T-cell (primary cell): ENCODE measurements at places on chromosomes 11 and 22. TPM values are rescaled to one million over a fixed set of nuclear protein-coding genes. Genes with fewer than 3 reads are reported as not detected.
A peak's percentile ranks its signal among the peaks of the same experiment; 100 is the strongest.

DNA sequence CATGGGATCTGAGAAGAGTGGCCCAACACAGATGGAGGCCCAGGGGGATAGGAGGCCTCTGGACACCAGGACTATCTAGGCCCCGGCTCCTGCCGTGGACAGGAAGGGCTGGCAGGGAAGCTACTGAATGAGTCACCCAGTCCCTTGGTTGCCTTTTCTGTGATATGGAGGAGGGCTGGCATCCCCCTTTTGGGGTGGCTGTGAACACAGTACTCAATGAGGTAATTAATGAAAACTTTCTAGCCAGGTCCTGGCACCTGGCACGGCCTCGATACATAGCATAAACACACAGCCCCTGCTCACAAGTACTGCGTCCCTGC lies 163.2 kb downstream of the CHST1 start:
- H3K4me1 ChIP-seq = no peaks in the 10 kb centered on the region
- DNase-seq = no peak
- H3K27ac ChIP-seq = no peak overlapping the region
- peaks cover 16% of the 10 kb centered on the region for H3K27me3 ChIP-seq
- H3K36me3 ChIP-seq = no peaks in the 10 kb centered on the region
- no peak overlapping the region for H3K4me3 ChIP-seq

DNA sequence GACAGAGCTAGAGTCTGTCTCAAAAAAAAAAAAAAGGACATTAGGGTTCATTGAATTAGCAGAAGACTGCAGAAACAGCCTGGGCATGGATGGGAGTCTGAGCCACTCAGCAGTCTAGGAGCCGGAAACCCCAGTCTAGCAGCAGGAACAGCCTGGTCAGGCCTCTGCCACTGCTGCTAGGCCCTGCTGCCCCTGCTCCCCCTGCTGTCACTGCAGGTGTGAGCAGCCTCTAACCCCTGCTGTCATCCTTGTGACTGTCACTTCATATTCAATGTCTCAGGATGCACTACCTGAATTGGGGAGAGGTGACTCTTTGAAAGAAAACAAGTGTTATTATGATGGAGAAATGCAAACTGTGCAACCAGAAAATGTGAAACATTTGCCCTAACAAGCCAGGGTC lies 7.0 kb upstream of the DDX17 start:
- H3K36me3 ChIP-seq = no peaks in the 10 kb centered on the region
- peak; percentile 16 for DNase-seq
- H3K27ac ChIP-seq = no peak overlapping the region
- H3K27me3 ChIP-seq = no peaks in the 10 kb centered on the region
- H3K4me3 ChIP-seq = no peak overlapping the region

DNA sequence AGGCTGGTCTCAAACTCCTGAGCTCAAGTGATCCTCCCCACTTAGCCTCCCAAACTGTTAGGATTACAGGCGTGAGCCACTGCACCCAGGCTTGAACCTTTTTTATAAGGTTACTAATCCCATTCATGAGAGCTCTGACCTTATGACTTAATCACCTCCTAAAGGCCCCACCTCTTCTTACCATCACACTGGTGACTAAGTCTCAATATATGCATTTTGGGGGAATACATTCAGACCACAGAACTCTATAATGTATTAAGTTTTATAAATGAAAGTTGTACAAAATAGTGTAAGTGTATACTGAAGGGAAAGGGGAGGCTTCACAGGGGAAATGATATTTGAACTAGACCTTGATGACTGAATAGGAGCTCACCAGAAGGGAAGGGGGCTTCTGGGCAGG lies 28.4 kb upstream of the RBFOX2 start:
- H3K4me3 ChIP-seq = no peak overlapping the region
- DNase-seq = no peak
- H3K4me1 ChIP-seq = no peaks in the 10 kb centered on the region

GRCh38 chr22:21014202-21014725 lies 701 bp upstream of the P2RX6 start:
- peak overlapping the region; percentile 79 for H3K27ac ChIP-seq
- peaks cover 8% of the 10 kb centered on the region for H3K4me1 ChIP-seq
- peak overlapping the region; percentile 51 for H3K4me3 ChIP-seq

DNA sequence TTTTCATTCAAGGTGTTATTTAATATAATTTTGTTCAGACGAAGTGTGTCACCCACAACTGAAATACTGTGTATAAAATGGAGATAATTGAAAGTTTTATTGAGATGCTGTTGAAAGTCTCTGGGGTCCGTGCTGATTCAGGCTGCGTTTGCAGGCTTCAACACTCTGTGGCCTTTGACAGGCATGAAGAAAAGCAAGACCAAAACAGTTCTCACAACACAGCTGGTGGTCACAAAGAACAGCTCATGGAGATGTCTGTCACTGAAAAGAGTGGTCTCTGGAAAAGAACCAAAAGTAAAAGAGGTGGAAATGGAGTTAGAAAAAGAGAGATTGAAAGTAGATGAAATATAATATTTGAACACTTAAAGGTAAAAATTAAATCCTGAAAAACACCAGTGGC lies 9.8 kb upstream of the MPPED2 start:
- H3K4me3 ChIP-seq = no peak overlapping the region
- H3K36me3 ChIP-seq = no peaks in the 10 kb centered on the region
- H3K4me1 ChIP-seq = no peaks in the 10 kb centered on the region
- no peak for DNase-seq
- no peaks in the 10 kb centered on the region for H3K27me3 ChIP-seq

DNA sequence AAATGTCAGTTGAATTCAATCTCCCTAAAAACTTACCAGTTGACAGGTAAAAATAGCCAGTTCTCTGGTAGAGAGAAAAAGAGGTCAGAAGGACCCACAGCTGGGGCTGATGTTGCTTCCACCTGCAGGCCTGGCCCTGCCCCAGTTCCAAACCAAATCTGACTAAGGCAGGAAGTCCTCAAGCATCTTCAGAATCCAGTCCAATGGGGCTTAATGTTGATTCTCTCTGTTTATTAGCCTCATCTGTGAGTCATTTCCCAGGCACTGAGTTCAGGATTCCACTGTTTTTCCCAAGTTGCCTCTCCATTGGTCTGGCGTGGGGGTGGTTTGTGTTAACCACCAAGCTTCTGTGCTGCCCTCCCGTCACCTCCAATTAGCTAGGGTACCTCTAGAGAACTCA lies 601.8 kb downstream of the INSC start:
- H3K27ac ChIP-seq = no peak overlapping the region
- no peaks in the 10 kb centered on the region for H3K4me1 ChIP-seq
- H3K27me3 ChIP-seq = no peaks in the 10 kb centered on the region
- no peak overlapping the region for H3K4me3 ChIP-seq
- no peak for DNase-seq
- no peaks in the 10 kb centered on the region for H3K36me3 ChIP-seq

GRCh38 chr11:13016415-13016814 lies 7.3 kb downstream of the RASSF10 start:
- H3K4me1 ChIP-seq = no peaks in the 10 kb centered on the region
- H3K27me3 ChIP-seq = peaks cover 8% of the 10 kb centered on the region
- H3K36me3 ChIP-seq = no peaks in the 10 kb centered on the region
- DNase-seq = no peak
- H3K27ac ChIP-seq = no peak overlapping the region
- H3K4me3 ChIP-seq = no peak overlapping the region

DNA sequence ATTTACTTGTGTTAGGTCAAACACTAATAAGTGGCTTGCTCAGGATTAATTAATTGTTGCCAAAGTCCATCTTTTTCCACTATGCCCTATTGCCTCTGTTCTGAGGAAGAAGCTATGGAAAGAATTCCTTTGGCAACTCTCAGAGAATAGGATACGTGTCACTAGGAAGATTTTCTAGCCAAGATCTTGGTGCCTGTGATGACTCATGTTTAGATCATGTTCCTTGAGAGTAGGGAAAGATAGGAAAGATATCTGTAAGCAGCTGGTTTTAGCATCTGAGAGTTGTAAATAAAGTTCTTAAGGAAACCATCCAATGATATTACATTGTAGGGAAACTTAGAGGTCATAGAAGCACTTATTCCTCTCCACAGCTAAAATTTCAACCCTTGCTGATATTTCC lies 15.7 kb downstream of the SLN start:
- peaks cover 13% of the 10 kb centered on the region for H3K27me3 ChIP-seq
- H3K4me1 ChIP-seq = no peaks in the 10 kb centered on the region
- H3K27ac ChIP-seq = no peak overlapping the region
- H3K4me3 ChIP-seq = no peak overlapping the region
- no peaks in the 10 kb centered on the region for H3K36me3 ChIP-seq

- H3K27ac ChIP-seq = no peak overlapping the region
- peaks cover 18% of the 10 kb centered on the region for H3K4me1 ChIP-seq
- no peaks in the 10 kb centered on the region for H3K36me3 ChIP-seq
Measured at GRCh38 chr11:67111261-67111660, 7.8 kb upstream of the KDM2A start.

GRCh38 chr11:84234462-84235202 lies 948.5 kb upstream of the CCDC90B start:
- no peaks in the 10 kb centered on the region for H3K36me3 ChIP-seq
- H3K27me3 ChIP-seq = no peaks in the 10 kb centered on the region
- no peak for DNase-seq
- no peak overlapping the region for H3K27ac ChIP-seq
- H3K4me1 ChIP-seq = no peaks in the 10 kb centered on the region

The FOLH1 gene
- not detected for total RNA-seq

The DRICH1 gene
- 1.5 TPM for total RNA-seq

The ZFPL1 gene
- 42.1 TPM for total RNA-seq

The KDM4E gene
- total RNA-seq = not detected

The PNPLA3 gene
- total RNA-seq = 0.13 TPM

The PAX6 gene
- total RNA-seq = not detected
